ENCODE measurements at places on chromosomes 4 and X. TPM values are rescaled to one million over a fixed set of nuclear protein-coding genes. Genes with fewer than 3 reads are reported as not detected.

The TCEAL7 gene
- total RNA-seq, result 43.7 TPM

The HTRA3 gene
- total RNA-seq, result 7.7 TPM

The SEC24B gene
- 14.7 TPM for total RNA-seq

The DIAPH2 gene
- 20.3 TPM for total RNA-seq

The MAGEA2B gene
- total RNA-seq, result not detected
